MM.1S (cell line): ENCODE measurements at places on chromosomes 5 and 9.
A peak's percentile ranks its signal among the peaks of the same experiment; 100 is the strongest.

DNA sequence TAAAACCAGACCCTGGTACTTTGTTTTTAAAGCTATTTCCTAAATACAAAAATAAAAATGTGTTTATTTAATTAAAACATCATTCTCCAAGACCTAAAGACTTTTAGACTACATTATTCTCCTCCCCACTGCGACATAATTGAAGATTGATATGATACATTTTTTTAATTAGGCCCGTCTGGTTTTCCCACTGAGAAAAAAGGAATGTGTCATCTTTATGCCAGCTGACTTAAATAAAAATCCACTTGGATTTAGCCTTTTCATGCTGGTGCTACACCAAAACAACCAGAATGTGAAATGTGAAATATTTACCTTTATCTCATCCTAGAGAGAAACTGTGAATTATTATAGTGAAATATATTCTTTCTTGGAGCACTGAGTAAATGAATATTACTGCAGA is 155.5 kb upstream of the PPP1R2B start:
- DNase-seq, result no peak

- no peak for DNase-seq
Observed at GRCh38 chr5:136699651-136700050, 334.3 kb upstream of the TRPC7 start.

DNA sequence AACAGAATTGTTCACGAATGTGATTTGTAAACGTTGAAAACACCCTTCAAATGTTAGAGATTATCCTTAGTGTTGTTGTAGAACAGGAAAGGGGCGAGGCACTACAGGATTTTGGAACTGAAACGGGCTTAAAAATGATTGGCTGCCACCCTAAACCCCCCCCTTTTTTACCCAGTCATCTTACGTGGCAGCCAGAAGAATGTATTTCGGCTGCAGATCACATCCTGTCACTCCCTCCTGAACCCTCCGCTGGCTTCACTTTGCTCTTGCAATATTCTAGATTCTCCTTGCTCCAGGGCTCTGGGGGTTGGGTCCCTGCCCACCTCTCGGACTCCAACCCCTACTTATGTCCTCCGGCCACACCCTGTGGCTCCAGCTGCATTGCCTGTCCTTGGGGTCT is 13.9 kb upstream of the UNC5A start:
- DNase-seq, result no peak

GRCh38 chr5:144189800-144190429 is 19.2 kb downstream of the KCTD16 start:
- peak; percentile 72 for DNase-seq

GRCh38 chr9:128995791-128996190 is 32.3 kb downstream of the SH3GLB2 start:
- DNase-seq, result no peak

DNA sequence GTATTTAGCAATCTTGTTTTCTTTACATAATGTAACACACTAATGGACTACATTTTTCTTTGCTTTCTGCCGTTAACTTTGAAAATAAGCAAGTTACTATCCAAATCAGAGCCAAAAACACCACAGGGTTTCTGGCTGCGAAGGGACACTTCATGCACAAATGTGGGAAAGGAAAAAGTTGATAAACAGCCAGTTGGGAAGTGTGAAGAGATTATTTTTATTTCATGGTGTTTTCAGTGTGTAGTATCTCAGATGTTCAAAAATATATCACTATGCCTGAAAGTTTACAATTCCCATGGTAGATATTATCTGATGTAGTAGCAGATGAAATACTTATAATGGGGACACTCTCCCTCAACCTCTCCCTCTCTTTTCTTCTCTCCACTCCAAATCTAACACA is 135.3 kb downstream of the CETN3 start:
- no peak for DNase-seq

DNA sequence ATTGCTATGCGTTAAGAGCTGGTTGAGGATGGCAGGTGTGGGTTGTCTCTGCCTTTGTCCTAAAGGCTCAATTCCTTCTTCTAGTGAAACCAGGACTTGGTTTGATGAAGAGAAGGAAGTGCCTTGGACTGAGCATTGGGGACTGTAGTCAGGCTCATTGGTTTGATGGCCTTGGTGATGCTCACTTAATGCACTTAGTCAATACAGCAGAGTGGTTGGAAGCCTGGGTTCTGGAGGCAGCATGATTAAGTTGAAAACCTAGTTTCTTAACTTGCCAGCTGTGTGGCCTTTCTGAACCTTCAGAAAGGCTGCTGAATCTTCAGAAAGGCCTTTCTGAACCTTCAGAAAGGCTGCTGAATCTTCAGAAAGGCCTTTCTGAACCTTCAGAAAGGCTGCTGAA is 52.4 kb downstream of the PTTG1 start:
- no peak for DNase-seq

- no peak for DNase-seq
Observed at GRCh38 chr5:51618234-51618633, 235.0 kb downstream of the ISL1 start.

- DNase-seq, result peak; percentile 7
Observed at GRCh38 chr5:89596821-89597220, 713.8 kb upstream of the MEF2C start.

GRCh38 chr5:67844924-67845323 is 370.6 kb upstream of the PIK3R1 start:
- DNase-seq, result no peak

DNA sequence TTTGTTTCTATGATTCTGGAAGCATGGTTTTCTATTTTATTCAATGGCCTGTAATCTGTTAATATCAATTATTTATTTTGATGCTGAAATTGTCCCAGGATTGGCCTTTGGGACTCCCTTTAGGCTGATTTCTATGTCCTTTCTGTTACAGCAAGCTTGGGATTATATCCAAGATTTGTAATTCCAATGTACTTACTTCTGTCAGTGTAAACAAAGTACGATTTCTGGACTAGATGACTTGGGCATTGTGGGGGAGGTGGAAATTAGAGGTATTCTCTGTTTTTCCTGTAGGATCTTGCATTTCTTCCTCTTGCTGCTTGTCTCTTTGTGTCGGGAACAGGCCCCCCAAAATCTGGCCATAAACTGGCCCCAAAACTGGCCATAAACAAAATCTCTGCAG is 3.7 kb downstream of the PCDHGA12 start:
- DNase-seq, result no peak

DNA sequence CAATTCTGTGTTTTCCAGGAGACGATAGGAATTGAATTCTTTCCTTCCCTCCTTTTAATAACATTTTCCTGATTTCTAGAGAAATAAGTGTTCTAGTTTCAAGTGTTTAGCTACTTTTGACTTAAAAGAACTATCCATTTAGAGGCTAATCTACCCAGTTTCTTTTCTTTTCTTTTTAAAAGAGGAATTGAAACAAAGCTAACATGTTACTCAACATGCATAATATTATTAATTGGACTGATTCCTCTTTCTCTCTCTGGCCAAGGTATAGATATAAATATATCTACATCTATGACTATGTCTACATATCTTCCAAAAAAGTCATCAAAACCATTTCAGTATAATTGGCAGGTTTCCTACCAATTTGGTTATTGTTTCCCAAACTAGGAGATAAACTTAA is 309.8 kb downstream of the TRPM3 start:
- no peak for DNase-seq

DNA sequence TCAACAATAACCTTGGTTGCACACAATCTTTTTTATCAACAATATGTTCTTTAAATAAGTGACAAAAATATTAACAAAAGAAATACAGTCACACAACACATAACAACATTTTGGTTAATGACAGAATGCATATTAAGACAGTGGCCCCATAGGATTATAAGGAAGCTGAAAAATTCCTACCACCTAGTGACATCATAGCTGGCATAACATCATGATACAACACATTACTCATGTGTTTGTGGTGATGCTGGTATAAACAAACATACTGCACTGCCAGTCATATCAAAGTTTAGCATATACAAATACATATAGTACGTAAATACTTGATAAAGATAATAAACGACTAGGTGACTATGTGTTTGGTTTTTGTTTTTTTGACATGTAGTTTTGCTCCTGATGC is 344.8 kb upstream of the POU5F2 start:
- no peak for DNase-seq

GRCh38 chr5:62265648-62266112 is 40.3 kb upstream of the KIF2A start:
- DNase-seq, result no peak

GRCh38 chr5:32646061-32646969 is 61.0 kb downstream of the SUB1 start:
- DNase-seq, result no peak

DNA sequence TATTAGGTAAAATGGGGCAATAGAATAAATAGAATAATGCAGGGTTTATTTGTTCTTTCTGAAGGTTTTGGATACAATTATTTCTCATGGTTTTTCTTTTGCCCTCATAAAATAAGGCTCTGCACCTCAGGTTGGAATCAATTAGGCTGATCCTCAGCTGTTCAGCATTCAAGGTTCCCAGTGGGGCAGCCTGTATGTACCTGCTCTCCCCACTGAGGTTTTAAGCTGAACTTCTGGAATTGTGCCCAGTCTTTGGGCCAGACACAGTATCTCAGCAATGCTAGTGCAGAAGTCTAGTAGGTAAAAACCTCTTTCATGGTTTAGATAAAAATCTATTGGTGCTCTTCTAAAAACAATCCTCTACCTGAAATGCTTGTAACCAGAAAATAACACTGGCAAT is 98.0 kb downstream of the EDIL3 start:
- no peak for DNase-seq

DNA sequence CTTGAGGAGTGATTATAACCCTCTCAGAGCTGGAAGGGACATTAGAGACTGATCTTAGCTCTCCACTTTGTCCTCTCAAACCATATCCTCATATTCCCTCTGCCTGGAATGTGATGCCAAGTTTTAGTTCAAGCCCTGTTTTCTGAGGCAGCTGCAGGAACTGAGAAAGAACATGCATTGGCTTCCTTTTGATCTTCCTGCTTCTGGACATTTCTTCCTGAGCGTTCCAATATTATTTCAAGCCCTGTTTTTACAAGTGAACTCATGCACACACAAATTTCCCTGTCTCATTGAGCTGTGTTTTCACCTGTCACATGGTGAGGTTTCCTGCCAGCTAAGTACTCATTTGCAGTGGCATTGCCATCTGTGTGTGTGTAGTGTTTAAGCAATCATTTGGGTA is 17.0 kb downstream of the FOCAD start:
- DNase-seq, result no peak

GRCh38 chr9:90274725-90275124 is 367.9 kb downstream of the DIRAS2 start:
- DNase-seq, result no peak

GRCh38 chr5:82595113-82595512 is 317.0 kb upstream of the RPS23 start:
- DNase-seq, result no peak

DNA sequence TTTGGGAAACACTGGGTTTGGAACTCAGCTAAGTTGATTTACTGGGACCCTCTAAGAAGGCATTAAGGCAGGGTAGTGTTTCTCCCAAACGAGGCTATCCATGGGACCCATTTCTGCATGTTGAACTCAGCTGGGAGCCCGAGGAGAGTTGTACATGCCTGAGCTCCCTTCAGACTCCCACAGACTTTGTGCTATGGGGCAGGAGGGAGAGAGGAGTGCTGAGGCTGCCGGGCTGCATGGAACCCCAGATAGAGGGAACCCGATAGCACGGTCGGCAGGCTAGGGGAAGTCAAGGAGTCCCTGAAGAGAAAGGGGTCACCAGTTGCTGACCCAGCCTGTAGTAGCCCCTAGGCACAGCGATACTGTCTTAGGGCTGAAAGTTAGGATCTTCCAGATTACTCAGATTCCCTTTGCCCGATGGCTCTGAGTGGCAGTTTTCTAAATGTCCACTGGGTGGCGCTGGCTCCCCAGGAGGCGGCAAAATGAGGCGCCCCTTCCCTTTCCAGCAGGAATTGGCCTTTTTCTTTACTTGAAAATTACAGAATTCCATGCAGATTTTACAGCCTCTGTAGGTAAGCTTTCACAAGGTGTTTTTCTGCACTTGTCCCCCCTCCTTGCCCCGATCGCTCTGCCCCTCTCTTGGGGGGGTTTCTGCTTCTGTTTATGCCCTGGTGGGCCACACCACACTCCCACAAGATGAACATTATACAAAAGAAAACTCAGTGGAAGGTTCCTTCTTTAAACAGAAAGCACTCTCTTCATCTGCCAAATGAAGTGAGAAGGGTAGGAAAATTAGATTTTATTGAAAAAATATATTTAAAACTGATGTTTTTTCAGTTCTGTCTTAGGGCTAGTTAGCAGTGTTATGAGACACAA is 17.8 kb downstream of the NANS start:
- DNase-seq, result peak; percentile 29

DNA sequence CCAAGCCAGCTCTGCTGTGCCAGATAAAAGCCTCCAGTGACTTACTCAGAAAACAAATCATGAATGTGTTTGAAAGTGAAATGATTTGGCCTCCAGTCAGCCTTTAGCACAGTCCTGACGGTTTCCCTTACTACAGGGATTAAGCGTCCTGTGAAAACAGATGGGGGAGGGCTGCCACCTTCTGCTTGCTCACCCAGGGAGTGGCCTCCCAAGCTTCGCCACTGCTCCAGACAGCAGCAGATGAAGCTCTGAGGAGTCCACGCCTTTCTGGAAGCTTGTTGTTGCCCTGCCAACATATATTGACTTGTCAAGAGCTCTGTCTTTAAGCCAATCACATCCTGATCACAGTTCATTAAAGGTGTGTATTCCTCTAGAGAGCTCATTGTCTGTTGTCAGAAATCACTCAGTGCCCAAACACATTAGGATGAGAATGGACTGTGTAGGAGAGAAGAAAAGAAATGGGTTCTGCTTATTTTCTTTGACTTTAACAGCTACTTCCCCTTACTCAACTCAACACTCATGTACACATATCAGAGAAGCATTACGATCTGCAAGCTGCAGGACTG is 4.9 kb upstream of the FYB1 start:
- no peak for DNase-seq

DNA sequence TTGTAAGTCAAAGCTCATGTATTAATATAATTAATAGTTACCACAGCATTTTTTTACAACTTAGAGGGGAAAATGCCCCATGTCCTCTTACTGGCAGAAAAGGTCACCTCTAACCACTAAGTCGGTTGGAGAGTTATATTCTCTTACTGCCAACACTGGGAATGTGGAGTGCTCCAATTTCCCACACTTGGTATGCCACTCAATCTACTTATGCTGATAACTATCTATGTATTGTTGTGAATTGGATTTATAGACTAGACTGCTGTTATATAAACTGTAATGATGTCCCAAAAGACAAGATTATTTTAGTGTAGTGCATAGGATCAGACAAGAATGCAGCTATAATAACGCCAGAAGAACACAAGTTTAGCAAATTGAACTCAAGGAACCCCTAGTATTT is 2385.2 kb upstream of the C9orf72 start:
- no peak for DNase-seq
